ENCODE measurements at places on chromosomes 11 and 22.

GRCh38 chr11:128497061-128497775 is 90.1 kb downstream of the ETS1 start:
- DNase-seq, result peak; percentile 43

- DNase-seq, result no peak
Measured at GRCh38 chr11:111727431-111727830, 38.8 kb downstream of the PPP2R1B start.

GRCh38 chr11:65448074-65448417 is 25.4 kb downstream of the NEAT1 start:
- DNase-seq, result no peak

GRCh38 chr11:19164881-19165280 is 36.9 kb downstream of the CSRP3 start:
- DNase-seq, result no peak

DNA sequence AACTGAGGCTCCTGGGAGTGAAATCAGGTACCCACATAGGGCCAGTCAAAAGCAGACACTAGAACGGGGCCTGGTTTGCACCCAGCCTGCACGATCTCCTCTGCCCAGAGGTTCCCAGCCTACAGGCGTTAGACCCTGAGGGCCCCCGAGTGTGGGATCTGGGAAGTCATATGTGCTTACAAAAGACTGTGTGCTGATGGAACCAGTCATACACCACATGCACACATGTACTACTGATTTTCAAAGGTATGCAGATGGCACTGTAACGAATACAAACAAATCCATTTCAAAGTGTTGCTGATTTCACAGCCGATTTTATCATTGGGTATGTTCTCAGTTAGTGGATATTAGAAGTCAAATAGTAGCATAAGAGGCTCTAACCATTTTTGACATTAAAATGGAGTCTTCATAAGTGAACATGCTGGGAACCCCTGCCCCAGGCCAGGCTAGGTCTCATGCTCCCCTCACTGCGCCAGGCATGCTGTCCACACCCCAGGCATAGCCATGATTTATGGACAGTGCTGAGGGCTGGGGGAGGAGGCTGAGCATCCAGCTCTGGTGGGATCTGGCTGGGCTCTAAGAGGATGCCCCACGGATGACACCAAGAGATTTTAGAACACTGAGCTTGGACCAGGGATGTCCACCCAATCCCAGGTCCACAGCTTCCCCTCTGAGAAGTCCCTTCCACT is 38.6 kb upstream of the LRRC32 start:
- no peak for DNase-seq

GRCh38 chr22:30691204-30691603 is 3.5 kb upstream of the OSBP2 start:
- DNase-seq, result no peak

Measured in activated B cell treated with CpG ODN at 0.5 μM for 24 hours (primary cell).